ENCODE measurements at places on chromosomes 6 and 20. TPM values are rescaled to one million over a fixed set of nuclear protein-coding genes. Genes with fewer than 3 reads are reported as not detected.

LGSN gene
- total RNA-seq, result not detected

DNA sequence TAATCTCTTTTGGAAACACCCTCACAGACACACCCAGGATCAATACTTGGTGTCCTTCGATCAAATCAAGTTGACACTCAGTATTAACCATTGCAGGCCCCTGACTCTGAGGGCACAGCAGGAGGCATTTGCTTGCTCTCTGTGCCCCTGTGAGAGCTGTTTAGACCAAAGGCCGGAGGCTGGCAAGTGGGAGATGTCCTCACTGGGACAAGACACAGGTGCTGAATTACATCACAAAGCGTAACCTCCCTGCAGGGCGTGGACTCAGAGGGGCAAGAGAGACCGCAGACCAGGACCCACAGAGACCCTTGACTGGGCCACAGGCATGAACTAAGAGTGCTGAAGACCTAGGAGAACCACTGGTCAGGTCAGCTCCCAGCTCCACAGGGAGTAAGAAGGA lies at the start of gene CST8:
TSS of gene CST8 (plus strand) at position 301 of the 400 bp plus-strand sequence. CDS start 551 bp downstream, outside the sequence.
- DNase-seq, result no peak

GRCh38 chr20:48106428-48106827 lies 321.1 kb upstream of the SULF2 start:
- DNase-seq, result no peak

GRCh38 chr20:17557675-17558006 lies 12.2 kb upstream of the DSTN start:
- no peak for DNase-seq

SASH1 gene
- 0.52 TPM for total RNA-seq

INSM1 gene
- 31.5 TPM for total RNA-seq

FOXA2 gene
- total RNA-seq, result not detected

DNA sequence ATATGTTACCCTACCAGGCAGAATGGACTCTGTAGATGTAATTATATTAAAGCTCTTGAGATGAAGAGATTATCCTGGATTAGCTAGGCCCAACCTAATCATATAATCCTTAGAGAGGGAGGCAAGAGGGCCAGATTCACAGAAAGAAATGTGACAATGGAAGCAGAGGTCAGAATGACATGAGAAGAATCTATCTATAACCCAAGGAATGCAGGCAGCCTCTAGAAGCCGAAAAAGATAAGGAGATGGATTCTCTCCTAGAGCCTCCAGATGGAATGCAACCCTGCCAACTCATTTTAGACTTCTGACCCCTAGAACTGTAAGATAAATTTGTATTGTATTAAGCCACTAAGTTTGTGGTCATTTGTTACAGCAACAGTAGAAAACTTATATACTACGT lies 12.3 kb downstream of the PXT1 start:
- DNase-seq, result no peak

ADGRF5 gene
- total RNA-seq, result not detected

DNA sequence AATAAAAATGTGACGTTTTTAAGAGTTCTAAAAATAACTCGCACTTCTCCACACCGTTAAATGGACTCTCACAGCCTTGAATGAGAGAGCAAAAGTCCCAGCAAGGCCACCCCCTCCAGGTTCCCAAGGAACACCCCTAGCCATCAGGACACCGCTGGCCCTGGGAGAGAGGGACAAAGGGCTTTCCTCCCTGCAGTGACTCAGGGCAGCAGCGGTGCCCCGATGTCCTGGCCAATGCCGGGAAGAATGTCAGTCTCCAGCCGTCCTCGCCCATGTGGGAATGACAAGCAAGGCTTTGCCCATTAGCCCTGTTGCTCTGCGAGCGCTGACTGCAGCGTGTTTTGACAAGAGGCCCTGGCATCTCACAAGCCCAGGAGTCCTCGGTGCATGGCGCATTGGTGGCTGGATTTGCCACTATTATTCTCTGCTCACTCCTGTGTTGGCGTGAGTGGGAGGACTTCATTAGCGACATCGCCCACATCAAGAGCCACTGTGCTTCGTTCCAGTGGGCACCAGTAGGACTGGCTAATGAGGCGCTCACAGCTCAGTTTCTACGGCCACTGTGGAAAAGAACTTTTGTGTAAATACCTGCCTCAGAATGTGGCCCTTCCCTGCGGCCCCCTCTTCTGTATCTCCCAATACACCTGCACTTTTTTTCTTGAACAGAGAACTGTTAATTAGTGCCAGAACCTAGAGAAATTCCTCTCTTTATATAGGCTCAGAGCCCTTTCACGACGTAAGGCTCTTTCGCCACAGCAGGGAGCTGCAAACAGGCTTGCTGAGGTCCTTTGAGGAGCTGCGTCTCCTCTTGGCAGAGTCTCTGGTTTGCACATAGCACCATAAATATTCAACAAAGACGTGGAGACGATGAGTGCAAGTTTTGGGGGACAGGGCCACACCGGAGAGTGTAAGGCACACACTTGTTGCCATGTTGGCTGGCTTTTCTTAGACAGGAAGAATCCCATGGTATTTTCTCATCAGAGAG lies 336.6 kb downstream of the TAF4 start:
- DNase-seq, result no peak

Data from activated T-helper 2 cell treated with anti-CD3 and anti-CD28 coated beads, Interferon-gamma antibody, Interleukin-2, Interleukin-4, amounts not matched to agents 10 μg/mL and 5 μg/mL and 100 μg/mL, durations not matched to agents 14 hours and 24 hours and 36 hours (primary cell).